ENCODE measurements at places on chromosomes 2 and 18.

DNA sequence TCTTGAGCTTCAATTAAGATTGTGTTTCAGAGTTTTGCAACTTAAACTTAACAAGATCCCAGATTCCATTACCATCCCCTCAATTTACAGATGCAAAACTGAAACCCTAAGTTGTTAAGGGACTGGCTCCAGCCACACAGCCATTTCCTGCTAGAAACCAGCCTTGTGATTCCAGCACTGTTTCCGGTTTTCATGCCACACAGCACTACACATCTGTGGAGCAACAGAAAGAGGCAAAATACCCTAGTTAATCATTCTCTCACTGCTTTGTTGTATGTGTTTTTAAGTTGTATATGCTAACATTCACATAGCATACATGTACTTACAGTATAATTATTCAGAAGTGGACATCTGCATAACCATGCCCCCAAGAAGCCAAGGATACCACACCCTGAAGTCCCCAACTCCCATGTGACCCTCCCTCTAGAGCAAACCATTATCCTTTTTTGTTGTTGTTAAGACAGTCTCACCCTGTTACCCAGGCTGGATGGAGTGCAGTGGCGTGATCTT, 87.4 kb downstream of the MYO5B start:
- no peak for DNase-seq
- H3K4me1 ChIP-seq, result no peaks in the 10 kb centered on the region
- H3K36me3 ChIP-seq, result no peaks in the 10 kb centered on the region
- no peak overlapping the region for H3K4me3 ChIP-seq
- H3K27me3 ChIP-seq, result peaks cover 25% of the 10 kb centered on the region

- no peak overlapping the region for H3K27ac ChIP-seq
- H3K36me3 ChIP-seq, result no peaks in the 10 kb centered on the region
- DNase-seq, result peak; percentile 49
- H3K27me3 ChIP-seq, result no peaks in the 10 kb centered on the region
These were observed 13.0 kb upstream of the FAHD2A start for GRCh38 chr2:95389245-95390119.

DNA sequence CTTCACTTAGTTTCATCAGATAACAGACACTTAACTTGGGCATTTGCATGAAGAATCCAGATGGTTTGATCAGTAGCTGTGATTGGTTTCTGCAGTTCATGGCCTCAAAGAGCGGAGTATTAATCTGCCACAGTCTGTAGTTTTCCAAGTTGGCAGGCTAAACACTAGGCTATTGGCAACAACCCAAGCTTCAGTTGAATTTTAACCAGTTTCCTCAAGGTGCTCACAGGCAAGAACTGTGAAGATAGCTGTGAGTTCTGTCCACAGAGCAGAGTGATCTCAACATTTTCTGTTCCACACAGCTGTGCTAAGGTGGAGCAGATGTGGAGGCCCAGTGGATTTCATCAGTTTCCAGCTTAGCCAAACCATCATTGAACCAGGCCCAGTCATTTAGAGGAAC, 469.5 kb upstream of the LINC00305 start:
- H3K27ac ChIP-seq, result no peak overlapping the region
- no peaks in the 10 kb centered on the region for H3K36me3 ChIP-seq
- no peaks in the 10 kb centered on the region for H3K4me1 ChIP-seq
- H3K4me3 ChIP-seq, result no peak overlapping the region
- no peaks in the 10 kb centered on the region for H3K27me3 ChIP-seq

- no peaks in the 10 kb centered on the region for H3K36me3 ChIP-seq
- peaks cover 7% of the 10 kb centered on the region for H3K4me1 ChIP-seq
- H3K27ac ChIP-seq, result no peak overlapping the region
- DNase-seq, result no peak
- no peak overlapping the region for H3K4me3 ChIP-seq
These were observed 49.8 kb downstream of the PLEK start for GRCh38 chr2:68414876-68415275.

DNA sequence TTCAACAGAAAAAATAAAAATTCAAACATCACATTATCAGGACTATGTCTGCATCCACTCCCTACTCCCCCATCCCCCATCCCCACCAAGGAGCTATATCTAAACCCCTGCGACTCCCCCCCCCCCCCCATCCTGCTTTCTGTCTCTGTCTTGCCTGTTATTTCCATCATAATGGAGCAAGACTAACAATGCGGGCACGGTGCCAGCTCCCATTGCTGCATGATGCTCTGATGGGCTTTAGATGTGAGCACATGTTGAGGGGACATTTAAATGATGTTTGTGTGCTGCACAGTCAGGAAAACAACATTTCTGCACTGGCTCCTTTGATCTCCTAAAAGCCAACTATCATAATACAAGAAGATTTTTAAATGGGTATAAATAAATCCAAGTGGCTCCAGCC, 644.2 kb upstream of the SETBP1 start:
- H3K4me1 ChIP-seq, result no peaks in the 10 kb centered on the region
- no peak overlapping the region for H3K4me3 ChIP-seq
- no peak overlapping the region for H3K27ac ChIP-seq
- no peaks in the 10 kb centered on the region for H3K36me3 ChIP-seq

- H3K27me3 ChIP-seq, result no peaks in the 10 kb centered on the region
- no peaks in the 10 kb centered on the region for H3K4me1 ChIP-seq
- H3K27ac ChIP-seq, result no peak overlapping the region
- H3K36me3 ChIP-seq, result no peaks in the 10 kb centered on the region
These were observed 25.3 kb upstream of the TNS1 start for GRCh38 chr2:218028189-218028495.

- no peak for DNase-seq
- H3K4me1 ChIP-seq, result no peaks in the 10 kb centered on the region
- H3K27me3 ChIP-seq, result no peaks in the 10 kb centered on the region
- H3K4me3 ChIP-seq, result no peak overlapping the region
- H3K27ac ChIP-seq, result no peak overlapping the region
These were observed 1454.4 kb upstream of the CELF4 start for GRCh38 chr18:39019989-39020388.

GRCh38 chr2:393711-394696, 106.1 kb upstream of the ALKAL2 start:
- no peaks in the 10 kb centered on the region for H3K36me3 ChIP-seq
- no peaks in the 10 kb centered on the region for H3K27me3 ChIP-seq
- peak overlapping the region; percentile 67 for H3K4me3 ChIP-seq
- DNase-seq, result peak; percentile 68
- H3K27ac ChIP-seq, result peak overlapping the region; percentile 72

DNA sequence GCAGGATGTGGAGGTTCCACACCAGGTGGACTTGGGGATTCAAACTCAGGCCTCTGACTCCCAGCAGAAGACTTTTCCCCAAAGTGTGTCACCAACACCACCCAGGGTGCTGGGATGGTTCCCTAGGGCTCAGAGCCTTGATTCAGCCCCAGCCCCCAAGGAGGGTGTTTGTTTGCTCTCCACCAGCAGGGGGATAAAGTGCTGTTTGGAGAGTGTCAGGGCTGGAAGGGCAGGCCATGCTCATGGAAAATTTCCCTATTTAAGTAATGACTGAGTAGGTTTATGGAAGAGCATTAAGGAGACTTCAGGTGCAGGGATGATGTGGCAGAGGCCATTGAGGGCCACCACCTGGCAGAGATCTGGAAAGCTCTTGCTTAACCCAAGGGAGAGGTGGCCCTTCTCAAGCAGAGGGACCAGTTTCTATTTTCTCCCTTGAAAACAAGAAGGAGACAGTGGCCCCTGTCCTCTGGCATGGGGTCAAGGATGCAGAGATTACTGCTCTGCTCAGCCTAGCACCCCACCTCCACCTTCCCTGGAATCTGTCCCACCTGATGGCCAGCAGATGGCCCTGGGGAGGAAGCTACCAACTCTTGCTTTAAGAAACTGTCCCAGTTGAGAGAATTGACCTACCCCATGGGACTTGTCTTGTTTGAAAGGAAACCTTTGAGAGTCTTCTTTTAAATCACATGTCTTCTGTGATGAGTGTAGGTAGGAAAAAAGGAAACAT, 122.1 kb downstream of the ACOXL start:
- H3K4me1 ChIP-seq, result peaks cover 87% of the 10 kb centered on the region
- peaks cover 4% of the 10 kb centered on the region for H3K36me3 ChIP-seq
- H3K27ac ChIP-seq, result peak overlapping the region; percentile 15
- no peak overlapping the region for H3K4me3 ChIP-seq

DNA sequence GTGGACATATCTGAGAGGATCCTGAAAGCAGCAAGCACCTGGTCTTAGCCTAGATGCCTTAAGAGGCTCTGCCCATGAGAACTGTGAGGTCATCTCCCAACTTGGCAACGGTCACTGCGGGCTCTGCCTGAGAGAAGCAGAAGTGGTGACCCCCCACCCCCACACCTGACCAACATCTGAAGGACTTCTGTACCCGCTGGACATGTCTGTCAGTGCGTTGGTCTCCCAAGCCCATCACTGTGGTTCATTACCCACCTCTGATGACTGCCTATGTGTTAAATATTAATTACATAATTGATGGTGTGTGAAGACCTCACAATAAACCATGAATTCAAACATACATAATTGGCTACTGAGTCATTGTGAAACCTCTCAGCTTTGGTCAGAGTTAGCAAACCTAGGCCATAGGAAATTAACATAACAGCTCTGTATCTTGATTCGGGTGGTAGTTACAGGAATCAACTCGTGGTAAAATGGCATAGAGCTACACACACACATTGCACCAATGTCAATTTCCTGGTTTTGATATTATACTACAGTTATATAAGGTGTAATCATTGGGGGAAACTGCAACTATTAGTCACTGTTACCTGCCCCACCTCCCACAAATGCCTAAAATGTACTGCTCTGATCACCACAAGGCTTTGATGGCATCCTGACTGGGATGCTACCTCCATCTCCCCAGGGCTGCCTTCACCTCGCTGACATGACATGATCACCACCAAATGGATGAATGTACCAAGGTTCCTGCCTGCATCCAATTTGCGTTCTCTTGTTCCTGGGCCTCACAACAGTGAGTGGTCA, 4.3 kb upstream of the GALNT1 start:
- H3K27me3 ChIP-seq, result peaks cover 22% of the 10 kb centered on the region
- no peak overlapping the region for H3K27ac ChIP-seq
- peaks cover 22% of the 10 kb centered on the region for H3K4me1 ChIP-seq
- no peak overlapping the region for H3K4me3 ChIP-seq
- DNase-seq, result no peak
- peaks cover 2% of the 10 kb centered on the region for H3K36me3 ChIP-seq

All from activated T-helper 2 cell treated with anti-CD3 and anti-CD28 coated beads, Interferon-gamma antibody, Interleukin-2, Interleukin-4, amounts not matched to agents 10 μg/mL and 5 μg/mL and 100 μg/mL, durations not matched to agents 14 hours and 24 hours and 36 hours (primary cell).